ENCODE measurements at places on chromosomes 2 and 18. TPM values are rescaled to one million over a fixed set of nuclear protein-coding genes. Genes with fewer than 3 reads are reported as not detected.

DNA sequence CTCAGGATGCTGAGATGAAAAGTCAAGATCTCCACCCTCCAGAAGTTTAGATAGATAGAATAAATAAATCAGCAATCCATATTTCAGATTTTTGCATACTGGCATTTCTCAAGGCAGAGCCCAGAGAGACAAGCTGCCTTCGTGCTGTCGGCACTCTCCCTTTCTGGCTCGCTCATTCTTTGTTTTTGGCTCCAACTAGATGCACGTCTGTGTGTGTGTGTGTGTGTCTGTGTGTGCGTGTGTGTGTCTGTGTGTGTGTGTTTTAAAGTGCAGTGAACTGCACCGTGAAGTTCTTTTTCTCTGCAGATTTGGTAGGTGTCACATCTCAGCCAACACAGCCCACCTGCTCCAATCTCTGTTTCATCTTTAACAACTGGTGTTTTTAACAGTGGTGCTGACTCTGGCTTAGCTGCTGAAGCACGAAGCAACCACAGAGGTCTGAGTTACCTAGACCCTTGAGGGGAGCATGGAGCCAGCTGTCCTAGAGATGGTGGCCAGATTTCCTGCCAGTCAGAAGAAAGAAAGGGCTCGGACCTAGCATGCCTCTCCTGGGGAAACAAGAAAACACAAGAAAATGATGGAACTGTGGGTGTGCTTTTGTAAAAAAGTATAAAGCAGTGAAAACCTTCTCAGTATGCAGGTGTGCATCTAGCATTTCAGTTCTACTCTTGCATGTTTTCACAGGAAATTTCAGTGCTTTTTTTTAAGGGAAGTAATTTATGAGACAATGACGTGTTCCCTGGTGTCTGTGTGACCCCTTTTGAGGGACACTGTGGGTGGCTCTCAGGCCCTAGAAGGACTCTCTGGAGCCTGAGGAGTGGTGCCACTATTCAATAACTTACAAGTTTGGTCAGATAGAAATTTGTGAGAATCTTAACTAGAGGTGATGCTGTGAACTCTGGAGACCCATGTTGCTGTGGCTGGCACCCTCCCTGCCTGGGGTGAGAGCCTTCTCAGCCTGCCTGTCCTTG, 364.3 kb downstream of the RNF144A start:
- no peaks in the 10 kb centered on the region for H3K4me1 ChIP-seq
- peaks cover 2% of the 10 kb centered on the region for H3K27me3 ChIP-seq
- H3K36me3 ChIP-seq = no peaks in the 10 kb centered on the region
- no peak for DNase-seq

DNA sequence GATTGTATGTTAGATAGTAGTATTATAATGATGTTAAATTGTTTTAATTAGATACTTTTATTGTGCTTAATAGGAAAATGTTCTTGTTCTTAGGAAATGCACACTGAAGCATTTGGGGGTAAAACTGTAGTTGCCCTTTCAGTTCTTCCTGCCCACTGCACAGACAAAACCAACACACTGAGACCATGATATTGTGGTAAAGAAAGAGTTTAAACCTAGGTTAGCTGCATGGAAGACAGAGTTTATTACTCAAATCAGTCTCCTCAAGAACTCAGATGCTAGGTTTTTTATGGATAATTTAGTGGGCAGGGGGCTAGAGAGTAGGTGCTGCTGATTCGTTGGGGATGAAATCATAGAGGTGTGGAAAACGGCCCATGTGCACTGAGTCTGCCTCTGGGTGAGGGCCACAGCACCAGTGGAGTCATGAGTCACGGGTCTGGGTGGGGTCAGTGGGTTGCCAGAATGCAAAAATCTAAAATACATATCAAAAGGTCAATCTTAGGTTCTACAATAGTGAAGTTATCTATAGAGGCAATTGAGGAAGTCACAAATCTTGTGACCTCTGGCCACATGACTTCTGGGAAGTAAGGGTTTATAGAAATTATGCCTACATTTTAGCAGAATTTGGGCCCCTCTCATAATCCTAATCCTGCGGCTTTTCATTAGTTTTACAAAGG, 283.4 kb upstream of the FBXO11 start:
- H3K27ac ChIP-seq = no peak overlapping the region
- H3K4me3 ChIP-seq = no peak overlapping the region
- no peak for DNase-seq
- H3K27me3 ChIP-seq = no peaks in the 10 kb centered on the region
- no peaks in the 10 kb centered on the region for H3K4me1 ChIP-seq

DNA sequence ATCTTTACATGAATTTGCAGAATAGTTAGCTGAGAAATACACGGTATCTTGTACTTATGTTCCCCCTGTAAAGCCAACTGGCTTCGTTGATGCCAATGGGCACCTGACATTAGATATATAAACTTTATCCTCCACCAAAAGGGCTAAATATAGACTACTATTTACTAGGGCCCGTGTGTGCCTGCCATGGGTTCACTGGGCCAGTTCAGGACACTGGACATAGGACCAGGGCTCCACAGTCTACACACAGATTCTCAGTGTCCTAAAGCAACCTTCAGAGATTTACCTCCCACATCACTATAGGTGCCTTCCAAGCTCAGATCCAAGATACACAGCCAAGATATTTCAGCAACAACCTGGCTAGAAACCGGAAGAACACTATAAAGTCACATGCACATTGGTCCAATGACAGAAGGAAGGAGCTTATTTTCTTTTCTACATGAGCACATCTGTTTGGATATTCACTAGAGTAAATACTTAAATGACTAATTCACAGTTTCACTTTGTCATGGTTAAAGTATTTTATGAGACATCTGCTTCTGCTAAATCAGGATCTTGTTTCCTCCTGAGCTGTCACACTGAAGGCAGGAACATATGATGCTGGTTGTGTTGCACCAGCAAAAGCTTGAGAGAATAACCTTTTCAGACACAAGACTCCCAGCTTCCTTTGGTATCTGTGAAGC, 95.1 kb downstream of the MYO5B start:
- H3K27me3 ChIP-seq = peaks cover 15% of the 10 kb centered on the region
- H3K4me1 ChIP-seq = peaks cover 2% of the 10 kb centered on the region
- no peak overlapping the region for H3K27ac ChIP-seq
- DNase-seq = no peak

- DNase-seq = no peak
- peaks cover 39% of the 10 kb centered on the region for H3K4me1 ChIP-seq
- no peaks in the 10 kb centered on the region for H3K36me3 ChIP-seq
- peak overlapping the region; percentile 88 for H3K4me3 ChIP-seq
These were observed 1.5 kb downstream of the IKZF2 start for GRCh38 chr2:213149949-213150314.

GRCh38 chr18:13878857-13879256, 36.5 kb downstream of the MC2R start:
- no peaks in the 10 kb centered on the region for H3K4me1 ChIP-seq
- H3K27me3 ChIP-seq = peaks cover 3% of the 10 kb centered on the region
- no peaks in the 10 kb centered on the region for H3K36me3 ChIP-seq
- DNase-seq = no peak
- no peak overlapping the region for H3K4me3 ChIP-seq
- H3K27ac ChIP-seq = no peak overlapping the region

- no peak for DNase-seq
- H3K27ac ChIP-seq = no peak overlapping the region
- H3K4me1 ChIP-seq = no peaks in the 10 kb centered on the region
- no peak overlapping the region for H3K4me3 ChIP-seq
- H3K27me3 ChIP-seq = peaks cover 9% of the 10 kb centered on the region
- H3K36me3 ChIP-seq = no peaks in the 10 kb centered on the region
These were observed 14.5 kb downstream of the SH3BP4 start for GRCh38 chr2:234966340-234966739.

DNA sequence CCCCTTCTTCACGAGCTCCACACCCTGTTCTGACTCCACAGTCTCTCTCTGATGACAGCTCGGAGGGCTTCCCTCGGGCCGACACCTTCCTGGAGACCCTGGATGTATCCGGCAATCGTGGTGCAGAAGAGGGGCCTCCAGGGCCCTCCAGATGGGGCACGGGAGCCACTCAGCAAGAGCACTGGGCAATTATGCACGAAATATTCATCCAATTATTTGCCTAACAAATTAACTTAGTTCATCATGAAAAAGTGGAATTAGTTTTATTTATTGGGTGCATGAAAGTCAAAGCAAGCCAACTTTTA, 277.3 kb upstream of the HDAC4 start:
- no peak overlapping the region for H3K27ac ChIP-seq
- H3K27me3 ChIP-seq = peaks cover 4% of the 10 kb centered on the region
- no peaks in the 10 kb centered on the region for H3K36me3 ChIP-seq
- H3K4me3 ChIP-seq = no peak overlapping the region

GRCh38 chr2:128372621-128373341, 54.1 kb upstream of the HS6ST1 start:
- no peak overlapping the region for H3K27ac ChIP-seq
- no peak overlapping the region for H3K4me3 ChIP-seq
- no peaks in the 10 kb centered on the region for H3K4me1 ChIP-seq
- no peak for DNase-seq

GRCh38 chr18:60506682-60507081, 134.1 kb upstream of the MC4R start:
- no peak overlapping the region for H3K27ac ChIP-seq
- DNase-seq = no peak
- H3K36me3 ChIP-seq = no peaks in the 10 kb centered on the region

DNA sequence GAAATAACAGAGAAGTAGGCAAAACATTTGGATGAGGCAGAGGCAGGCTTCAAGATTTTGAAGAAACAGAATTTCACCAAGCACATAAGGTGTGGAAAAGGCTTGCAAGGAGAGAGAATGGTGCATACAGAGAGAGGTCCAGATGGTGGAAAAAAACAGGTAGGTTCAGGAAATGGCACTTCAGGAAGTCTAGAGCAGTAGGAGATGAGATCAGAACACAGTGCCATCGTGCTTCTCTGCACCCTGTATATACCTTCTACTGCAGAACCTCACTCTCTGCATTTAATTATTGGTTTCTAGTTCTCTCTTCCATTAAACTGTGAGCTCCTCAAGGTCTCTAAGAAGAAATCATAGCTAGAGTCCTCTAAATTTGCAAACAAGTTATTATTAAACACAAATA, 2.4 kb downstream of the PAIP2B start:
- no peak overlapping the region for H3K27ac ChIP-seq
- no peaks in the 10 kb centered on the region for H3K27me3 ChIP-seq
- no peak for DNase-seq
- H3K4me1 ChIP-seq = peaks cover 15% of the 10 kb centered on the region
- H3K36me3 ChIP-seq = no peaks in the 10 kb centered on the region

DNA sequence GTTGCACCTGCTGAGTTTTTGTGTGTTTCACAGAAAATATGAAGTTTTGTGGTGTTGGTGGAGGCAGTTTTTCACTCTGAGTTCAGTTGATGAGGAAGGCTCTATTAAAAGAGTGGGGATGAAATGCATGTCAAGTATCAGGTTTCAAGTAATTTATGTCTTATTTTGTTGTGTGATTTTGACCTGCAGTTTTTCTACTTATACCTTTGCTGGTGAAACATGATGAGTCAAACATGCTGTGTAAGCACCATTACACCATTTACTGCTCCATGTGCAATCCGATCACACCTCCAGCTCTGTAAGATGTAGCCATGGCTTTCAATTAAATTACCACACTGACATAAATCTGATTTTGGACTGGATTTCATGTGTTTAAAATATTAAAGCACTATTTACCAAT, 174.5 kb upstream of the ZEB2 start:
- DNase-seq = no peak

- peaks cover 55% of the 10 kb centered on the region for H3K4me1 ChIP-seq
- no peaks in the 10 kb centered on the region for H3K27me3 ChIP-seq
- no peaks in the 10 kb centered on the region for H3K36me3 ChIP-seq
- DNase-seq = peak; percentile 16
- peak overlapping the region; percentile 75 for H3K4me3 ChIP-seq
These were observed 1.6 kb downstream of the NCOA1 start for GRCh38 chr2:24492421-24493279.

DNA sequence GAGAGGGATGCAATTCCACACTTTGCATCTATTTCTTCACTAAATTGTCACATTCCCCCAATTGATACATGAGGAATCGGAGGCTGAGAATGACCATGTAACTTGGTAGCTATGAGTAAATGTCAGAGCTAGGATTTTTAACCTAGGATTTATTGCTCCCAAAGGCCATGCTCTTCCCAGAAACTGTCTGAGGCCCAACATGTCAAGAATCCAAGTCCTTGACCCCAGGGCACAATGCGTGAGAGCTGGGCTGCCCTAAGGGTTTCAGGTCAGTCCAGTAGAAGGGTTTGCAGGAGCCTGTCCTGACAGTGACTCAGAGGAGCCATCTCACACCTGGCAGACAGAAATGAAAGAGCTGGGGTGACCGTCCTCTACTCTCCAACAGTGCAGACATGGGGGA, 30.3 kb downstream of the LRRC30 start:
- H3K27me3 ChIP-seq = no peaks in the 10 kb centered on the region
- no peaks in the 10 kb centered on the region for H3K36me3 ChIP-seq
- DNase-seq = no peak
- H3K4me1 ChIP-seq = no peaks in the 10 kb centered on the region

DNA sequence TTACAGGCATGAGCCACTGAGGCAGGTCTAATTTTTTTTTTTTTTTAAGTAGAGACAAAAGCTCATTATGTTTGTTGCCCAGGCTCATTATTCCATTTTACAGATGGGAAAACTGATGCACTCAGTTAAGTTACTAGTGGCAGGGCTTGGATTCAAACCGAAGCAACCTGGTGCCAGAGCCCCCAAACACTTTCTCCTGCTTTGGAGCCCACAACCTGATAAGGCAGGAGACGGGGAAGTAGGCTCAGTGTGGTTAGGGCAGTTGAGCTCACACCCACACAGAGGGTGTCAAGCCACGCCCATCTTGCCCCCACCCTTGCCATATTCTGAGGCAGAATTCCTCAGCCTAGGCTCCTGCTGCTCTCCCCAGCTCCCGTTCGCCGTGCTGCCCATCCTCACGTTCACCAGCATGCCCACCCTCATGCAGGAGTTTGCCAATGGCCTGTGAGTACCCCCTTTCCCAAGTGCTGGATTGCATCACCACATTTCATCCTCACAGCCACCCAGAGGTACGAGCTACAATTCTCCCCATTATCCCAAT, 5.8 kb upstream of the CTDSP1 start:
- peaks cover 29% of the 10 kb centered on the region for H3K4me1 ChIP-seq
- H3K36me3 ChIP-seq = no peaks in the 10 kb centered on the region
- no peak for DNase-seq
- peaks cover 6% of the 10 kb centered on the region for H3K27me3 ChIP-seq
- no peak overlapping the region for H3K4me3 ChIP-seq

GRCh38 chr2:31259075-31259474, 25.1 kb downstream of the EHD3 start:
- H3K27ac ChIP-seq = no peak overlapping the region
- no peaks in the 10 kb centered on the region for H3K36me3 ChIP-seq
- no peak for DNase-seq
- H3K27me3 ChIP-seq = no peaks in the 10 kb centered on the region
- no peaks in the 10 kb centered on the region for H3K4me1 ChIP-seq

The UGT1A6 gene
- not detected for total RNA-seq

The CAVIN2 gene
- total RNA-seq = not detected
